ENCODE measurements at places on chromosomes 12 and 14.
A peak's percentile ranks its signal among the peaks of the same experiment; 100 is the strongest.

DNA sequence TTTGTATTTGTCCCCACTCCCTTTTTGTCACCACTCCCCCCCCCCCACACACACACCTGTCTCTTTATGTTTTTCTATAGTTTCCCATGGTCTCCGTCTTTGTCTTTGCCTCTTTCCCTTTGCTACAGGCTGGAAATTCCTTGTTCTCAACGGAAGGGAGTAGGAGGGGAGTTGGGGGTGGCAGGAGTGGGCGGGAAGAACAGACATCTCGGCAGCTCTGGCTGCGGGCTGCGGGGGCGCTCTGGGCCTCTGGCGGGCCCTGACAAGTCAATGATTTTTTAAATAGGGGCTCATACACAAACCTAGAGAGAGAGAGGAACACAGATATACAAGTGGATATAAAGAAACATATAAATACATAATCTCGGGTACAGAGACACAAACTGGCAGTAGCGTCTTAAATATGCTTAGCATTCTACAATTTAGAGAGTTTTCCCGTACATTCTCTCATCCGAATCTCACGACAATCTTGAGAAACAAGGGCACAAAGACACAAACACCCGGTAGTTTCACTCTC lies 2.4 kb upstream of the NAB2 start:
- peak; percentile 17 for DNase-seq

- no peak for DNase-seq
Measured at GRCh38 chr12:704516-705242, 41.4 kb upstream of the NINJ2 start.

GRCh38 chr14:104228716-104229533 lies 90.5 kb downstream of the KIF26A start:
- no peak for DNase-seq

- DNase-seq: no peak
Measured at GRCh38 chr14:98901511-98902205, 370.3 kb downstream of the BCL11B start.

GRCh38 chr12:80269803-80270552 lies 170.6 kb downstream of the OTOGL start:
- DNase-seq: peak; percentile 32

GRCh38 chr12:132729541-132730320 lies 19.1 kb downstream of the PGAM5 start:
- DNase-seq: no peak

- DNase-seq: no peak
Measured at GRCh38 chr12:4621511-4621910, 27.3 kb downstream of the AKAP3 start.

DNA sequence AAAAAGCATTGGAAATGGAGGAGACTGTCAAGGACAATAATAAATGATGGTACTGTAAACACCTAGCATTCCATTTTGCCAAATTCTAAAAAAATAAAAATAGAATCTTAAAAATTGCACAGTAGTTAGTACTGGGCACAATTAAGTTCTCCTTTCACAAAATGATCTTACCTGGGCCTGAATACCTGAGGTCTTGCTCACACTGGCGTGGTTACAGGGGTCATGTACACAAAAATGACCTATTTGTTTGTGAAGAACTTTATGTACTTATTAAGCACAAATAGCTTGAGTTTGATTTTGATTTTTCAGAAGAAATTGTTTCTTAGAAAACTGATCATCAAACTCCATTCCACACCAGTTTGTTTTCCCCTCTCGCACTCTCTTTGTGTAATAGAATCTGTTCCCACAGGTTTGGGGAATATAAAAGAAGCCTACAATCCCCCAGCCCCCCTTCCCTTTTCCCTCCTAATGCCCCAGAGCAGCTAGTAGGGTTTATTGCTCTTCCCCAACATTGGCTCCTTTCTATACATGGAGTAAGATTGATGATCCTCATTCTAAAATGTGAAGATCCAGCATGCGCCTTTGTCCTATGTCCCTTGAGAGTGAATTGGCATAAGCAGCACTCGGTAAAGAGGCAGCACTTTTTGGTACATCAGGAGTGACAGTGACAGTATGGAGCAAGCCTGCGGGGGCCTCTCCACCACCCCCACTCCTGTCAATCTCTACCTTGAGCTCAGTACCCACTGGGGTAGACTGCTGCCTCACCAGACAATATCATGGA lies 204.3 kb downstream of the ASCL1 start:
- DNase-seq: no peak

GRCh38 chr14:22837114-22837749 lies 847 bp downstream of the MMP14 start:
- no peak for DNase-seq

- DNase-seq: no peak
Measured at GRCh38 chr12:131430158-131430742, 280.6 kb upstream of the SFSWAP start.

- DNase-seq: no peak
Measured at GRCh38 chr14:61177279-61178225, 103.6 kb downstream of the TMEM30B start.

DNA sequence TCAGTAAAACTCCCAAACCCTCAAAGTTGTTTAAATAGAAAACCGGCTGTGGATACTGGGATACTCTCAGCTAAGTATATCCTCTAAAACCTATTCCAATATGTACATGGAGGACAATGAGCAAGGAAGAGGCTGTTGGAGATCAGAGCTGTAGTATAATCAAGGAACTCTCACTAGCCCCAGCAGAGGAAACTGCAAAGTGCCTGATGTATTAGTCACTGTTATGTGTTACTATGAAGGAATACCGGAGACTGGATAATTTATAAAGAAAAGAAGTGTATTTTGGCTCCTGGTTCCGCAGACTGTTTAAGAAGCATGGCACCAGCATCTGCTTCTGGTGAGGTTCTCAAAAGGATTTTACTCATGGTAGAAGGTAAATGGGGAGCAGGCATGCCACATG lies 65.6 kb upstream of the RPL10L start:
- no peak for DNase-seq

DNA sequence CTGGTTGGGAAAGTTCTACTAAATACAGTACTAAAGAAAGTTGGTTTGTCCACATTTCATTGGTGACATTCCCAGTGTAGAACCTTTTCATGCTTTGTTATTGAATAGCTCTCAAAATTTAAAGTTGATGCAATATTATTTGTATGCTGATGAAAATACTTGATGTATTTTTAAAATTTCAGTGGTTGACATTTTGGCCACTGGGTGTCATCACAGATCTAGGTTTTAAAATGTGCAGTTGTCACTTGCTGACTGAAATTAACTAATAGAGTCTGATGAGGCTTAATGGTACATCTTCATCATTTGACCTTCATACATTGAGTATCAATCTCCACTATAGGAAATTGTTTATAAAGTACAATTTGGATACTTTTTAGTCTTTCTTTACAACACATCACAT lies 37.1 kb downstream of the CMAS start:
- DNase-seq: no peak

GRCh38 chr12:80602455-80602854 lies 105.0 kb upstream of the MYF6 start:
- no peak for DNase-seq

DNA sequence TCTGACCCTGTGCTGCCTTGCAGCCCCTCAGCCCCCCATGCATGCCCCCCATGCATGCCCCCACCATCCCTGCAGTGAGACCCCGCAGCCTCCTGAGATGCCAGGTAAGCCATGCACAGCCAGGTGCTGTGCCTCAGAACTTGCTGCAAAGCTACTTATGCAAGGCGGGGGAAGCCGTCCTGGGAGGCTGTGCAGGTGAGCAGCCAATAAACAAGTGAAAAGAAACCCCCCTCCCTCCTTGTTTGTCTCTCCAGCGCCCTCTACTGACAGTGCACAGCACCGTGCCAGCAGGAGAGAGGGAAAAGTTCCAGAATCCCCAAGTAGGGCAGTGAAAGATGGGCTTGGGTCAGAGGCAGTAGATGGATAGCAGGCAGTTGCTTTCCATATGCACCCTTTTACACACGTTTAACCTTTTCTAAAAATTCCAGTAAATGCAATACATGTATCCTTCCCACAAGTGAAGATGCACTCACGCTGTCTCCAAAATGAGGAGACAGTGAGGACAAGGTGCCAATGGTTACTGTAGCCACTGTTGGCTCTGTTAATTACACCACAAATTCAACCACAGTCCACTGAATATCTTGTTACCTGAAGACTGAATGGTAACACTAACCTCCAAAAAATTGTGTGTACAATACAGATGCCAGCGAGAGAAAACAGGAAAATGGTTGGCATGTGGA lies 18.0 kb downstream of the TNFAIP2 start:
- DNase-seq: peak; percentile 73

GRCh38 chr14:96058576-96059200 lies 19.5 kb downstream of the C14orf132 start:
- no peak for DNase-seq

DNA sequence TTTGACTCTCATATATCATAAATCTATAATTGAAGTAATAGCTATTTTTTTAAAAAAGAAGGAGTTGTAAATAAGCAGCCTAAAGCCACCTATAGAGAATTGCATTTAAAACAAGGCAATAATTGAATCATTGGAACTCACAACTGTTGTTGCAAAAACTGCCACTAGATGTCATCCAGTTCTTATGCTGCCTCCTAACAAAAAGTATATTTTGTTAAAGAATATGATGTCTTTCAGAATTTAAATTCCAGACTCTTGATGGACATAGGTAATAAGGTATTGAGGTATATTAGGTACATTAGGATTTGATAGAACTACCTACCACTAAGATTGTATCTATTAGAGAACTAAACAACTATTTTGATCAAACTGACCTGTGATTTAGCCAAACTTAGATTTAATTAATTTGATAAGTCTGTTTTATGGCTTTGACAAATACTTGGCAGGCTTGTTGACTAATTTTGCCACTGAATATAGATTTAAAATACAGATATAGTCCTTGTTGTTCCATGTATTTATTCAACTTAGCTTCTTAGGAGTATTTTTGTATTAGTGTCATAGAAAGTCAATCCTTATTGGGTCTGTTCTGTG lies 401.4 kb downstream of the RPL10L start:
- DNase-seq: no peak

GRCh38 chr12:5736527-5736926 lies 208.5 kb downstream of the ANO2 start:
- no peak for DNase-seq

- peak; percentile 73 for DNase-seq
Measured at GRCh38 chr12:104643819-104644669, 187.3 kb downstream of the CHST11 start.

GRCh38 chr14:33376510-33376909 lies 437.8 kb downstream of the NPAS3 start:
- DNase-seq: no peak

DNA sequence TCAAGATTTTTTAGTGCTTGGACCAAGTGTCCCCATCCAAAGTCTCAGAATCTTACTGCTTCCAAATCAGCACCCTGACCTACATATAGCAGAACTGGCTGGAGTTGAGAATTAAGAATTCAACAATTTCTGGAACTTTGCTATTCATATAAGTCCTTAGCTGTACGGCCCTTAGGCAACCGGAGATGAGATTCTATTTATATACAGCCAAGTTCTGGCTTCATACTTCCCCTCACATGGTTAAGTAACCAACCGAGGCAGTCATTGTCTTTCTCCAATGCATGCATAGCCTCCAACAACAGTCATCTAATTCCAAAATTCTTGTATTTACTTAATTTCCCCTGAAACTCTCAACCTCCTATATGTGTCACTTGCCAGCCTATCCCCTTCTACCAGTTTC lies 76.6 kb downstream of the SINHCAF start:
- no peak for DNase-seq

GRCh38 chr12:117599849-117600248 lies 238.4 kb upstream of the NOS1 start:
- DNase-seq: no peak
